T-helper 2 cell (primary cell): ENCODE measurements at places on chromosomes 7 and 10.

DNA sequence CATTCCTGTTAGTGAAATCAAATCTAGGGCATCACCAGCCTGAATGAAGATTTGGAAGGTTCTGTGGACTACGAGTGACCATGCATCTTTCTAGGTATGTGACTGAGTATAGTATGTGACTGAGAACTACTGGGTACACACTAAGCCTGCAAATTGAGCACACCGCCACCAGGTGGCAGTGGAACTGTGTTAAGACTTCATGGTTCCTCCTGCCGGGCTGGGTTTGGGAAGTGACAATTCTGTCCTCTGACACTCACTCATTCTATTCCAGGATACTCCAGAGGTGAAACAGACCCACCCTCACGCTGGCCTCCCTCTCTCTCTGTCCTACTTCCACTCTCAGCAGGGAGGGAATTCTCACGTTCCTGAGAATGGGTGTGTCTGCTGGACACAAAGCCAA, 84.0 kb upstream of the TMEM248 start:
- no peak for DNase-seq

- DNase-seq = no peak
Observed at GRCh38 chr10:26243351-26243720, 26.8 kb downstream of the GAD2 start.

DNA sequence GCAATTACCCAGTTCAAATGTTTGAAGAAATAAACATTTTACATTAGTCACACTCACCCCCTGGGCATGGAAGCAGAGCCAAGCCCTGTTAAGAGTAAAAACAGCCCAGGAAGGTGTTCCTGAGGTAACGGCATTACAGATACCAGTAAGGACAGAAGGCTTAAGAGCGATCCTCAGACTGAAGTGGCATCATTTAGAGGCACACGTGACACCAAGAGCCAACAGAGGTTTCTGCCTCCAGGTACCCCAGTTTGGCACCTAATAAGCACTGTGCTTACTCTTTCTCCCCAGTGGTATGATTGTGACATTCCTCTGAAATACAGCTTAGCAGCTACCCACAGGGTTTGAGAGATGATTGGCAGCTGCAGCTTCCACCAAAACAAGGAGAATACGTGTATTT, 17.2 kb downstream of the MMS19 start:
- no peak for DNase-seq

GRCh38 chr7:95481271-95482165, 4.2 kb upstream of the ASB4 start:
- no peak for DNase-seq

- no peak for DNase-seq
Observed at GRCh38 chr10:112801748-112802147, 148.3 kb upstream of the TCF7L2 start.

DNA sequence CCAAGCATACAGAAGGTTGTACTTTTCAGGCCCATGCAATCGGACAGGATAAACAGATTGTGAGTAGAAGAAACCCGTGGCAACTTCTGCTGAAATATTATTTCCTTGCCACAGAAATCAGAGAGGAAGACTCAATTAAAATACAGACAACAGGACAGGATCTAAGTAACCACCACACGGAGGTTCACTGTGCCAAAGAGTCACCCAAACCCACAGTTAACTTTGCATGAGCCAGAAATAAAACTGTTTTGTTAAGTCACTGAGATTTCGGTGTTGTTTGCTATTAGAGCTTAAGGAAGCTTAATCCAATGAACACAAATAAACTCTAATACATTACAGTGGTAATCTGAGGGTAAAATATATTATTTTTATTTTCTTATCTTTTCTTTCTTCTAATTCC, 14.0 kb downstream of the PNPLA8 start:
- no peak for DNase-seq

DNA sequence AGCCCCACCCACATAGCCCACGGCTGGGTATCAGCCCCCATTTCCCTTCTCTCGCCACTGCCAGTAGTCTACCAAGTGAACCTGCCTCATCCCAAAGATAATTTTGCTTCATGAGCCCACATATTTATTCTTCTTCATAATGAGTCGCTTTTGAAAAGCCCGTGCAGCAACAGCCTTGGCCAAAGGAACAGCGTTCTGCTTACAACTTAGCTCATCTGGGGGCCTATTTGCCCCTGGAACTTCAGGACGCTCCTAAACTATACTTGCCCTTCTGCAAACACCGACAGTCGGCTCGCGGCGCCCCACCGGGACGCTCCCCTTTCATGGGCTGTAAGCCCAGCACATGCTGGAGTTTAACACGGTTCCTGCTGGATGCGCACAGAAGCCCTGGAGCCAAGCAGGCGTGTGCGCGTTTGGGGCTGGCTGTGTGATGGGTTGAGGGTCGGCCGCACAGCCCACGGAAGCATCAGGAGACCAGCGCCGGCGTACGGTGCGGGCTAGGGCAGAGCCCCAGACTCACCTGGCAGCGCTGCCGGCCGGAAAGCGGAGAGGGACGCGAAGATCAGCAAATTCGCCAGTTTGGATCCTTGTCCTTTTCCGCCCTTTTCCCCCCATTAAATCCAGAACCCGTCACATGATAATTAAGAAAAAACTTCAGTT, 370 bp downstream of the TMEM60 start:
- DNase-seq = no peak

DNA sequence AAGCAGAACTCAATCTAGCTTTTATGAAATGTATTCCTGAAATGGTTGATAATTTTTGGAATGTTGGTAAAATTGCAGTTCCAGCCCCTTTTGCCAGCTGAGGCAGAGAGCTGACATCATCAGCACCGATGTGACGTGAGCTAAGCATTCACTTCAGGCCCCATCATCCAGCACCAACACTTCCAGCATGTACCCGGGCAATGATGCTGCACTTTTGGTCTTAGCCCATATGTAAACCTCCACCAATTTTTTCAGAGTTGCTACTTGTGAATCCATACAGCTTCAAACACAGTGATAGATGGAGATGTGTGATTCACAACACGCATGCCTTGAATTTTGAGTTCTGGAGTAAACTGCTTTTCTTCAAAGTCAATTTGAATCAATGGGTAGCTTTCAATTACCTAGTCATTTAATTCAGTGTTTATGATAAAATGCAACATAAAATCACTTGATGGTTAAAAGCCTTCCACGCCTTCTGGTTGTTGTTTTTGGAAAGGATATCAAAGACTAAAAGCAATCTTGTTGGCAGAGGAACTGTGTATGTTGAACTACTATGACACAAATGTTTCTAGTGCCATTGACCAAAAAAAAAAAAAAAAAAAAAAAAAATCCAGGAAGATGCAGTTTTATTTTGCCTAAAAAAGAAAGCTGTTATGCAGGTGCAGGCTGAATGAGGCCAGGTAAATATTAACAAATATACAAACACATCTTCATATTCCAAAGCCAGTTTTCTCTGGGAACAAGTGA, 73.9 kb downstream of the NRP1 start:
- no peak for DNase-seq

DNA sequence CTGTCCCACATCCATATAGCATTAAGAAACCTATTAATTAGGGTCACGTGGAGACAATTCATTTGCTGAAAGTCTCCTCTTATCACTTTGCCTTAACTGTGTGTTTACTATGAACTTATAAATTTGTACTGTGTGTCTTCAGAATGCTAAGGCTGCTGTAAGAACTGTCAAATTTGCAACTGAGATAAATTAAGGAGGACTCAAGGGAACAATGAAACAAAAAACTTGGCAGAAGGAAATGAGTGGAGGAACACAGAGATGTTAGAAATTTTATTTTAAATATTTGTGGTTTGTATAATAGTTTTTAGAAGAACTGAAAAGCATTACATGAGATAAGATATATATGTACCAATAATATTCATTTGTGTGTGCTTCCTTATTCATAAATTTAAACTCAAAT, 1005.3 kb upstream of the SORCS1 start:
- no peak for DNase-seq

DNA sequence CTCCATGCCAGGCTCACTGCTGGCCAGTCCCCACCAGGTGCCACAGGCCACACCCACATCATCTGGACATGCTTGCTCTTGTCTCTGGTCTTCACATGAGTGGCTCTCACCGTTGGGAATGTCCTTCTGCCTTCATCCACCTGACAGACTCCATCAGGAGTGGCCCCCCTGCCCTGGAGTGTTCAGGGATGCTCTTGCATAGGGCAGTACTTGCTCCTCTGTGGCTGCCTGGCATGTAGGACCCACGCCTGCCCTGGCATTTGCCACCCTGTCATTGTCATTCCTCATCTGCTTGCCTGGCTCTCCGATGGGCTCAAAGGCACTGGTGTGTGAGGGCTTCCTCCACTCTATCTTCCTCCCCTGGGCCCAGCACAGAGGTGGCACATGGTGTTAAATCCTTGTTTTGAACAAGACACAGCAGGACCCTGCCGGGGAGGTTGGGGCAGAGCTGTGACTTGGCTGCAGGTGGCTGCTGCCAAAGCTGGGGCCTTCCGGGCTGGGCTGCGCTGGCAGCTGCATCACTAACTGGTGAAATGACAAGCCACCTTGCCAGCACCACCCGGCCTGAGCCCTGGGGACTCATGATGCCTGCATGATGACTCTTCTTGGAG, 1.8 kb downstream of the SH2D4B start:
- no peak for DNase-seq

GRCh38 chr7:46230298-46230989, 309.4 kb upstream of the IGFBP3 start:
- no peak for DNase-seq

- no peak for DNase-seq
Observed at GRCh38 chr7:137656227-137656849, 190.4 kb downstream of the DGKI start.

GRCh38 chr10:30238836-30239235, 110.2 kb downstream of the MTPAP start:
- no peak for DNase-seq

- no peak for DNase-seq
Observed at GRCh38 chr7:108282427-108282996, 152.4 kb upstream of the LAMB4 start.

GRCh38 chr7:157854066-157854891, 517.5 kb downstream of the DNAJB6 start:
- no peak for DNase-seq

- no peak for DNase-seq
Observed at GRCh38 chr7:141534757-141535737, 16.2 kb upstream of the AGK start.

GRCh38 chr7:125606671-125607070, 677.0 kb upstream of the POT1 start:
- no peak for DNase-seq

GRCh38 chr10:17817316-17817715, 8.2 kb downstream of the MRC1 start:
- DNase-seq = no peak

DNA sequence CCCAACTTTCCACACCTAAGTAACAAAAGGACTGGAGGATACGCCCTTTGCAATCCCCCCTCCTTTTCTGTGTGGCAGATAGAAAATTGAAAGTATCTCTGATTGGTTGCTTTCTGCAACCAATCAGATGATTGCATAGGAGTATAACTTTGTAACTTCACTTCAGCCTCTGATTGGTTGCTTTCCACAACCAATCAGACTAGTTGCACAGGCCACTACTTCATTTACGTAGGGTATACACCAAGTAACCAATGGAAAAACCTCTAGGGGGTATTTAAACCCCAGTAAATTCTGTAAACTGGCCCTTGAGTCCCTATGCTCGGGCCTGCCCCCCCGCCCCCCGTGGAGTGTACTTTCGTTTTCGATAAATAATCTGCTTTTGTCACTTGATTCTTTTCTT, 1080.4 kb downstream of the CNTNAP2 start:
- no peak for DNase-seq

DNA sequence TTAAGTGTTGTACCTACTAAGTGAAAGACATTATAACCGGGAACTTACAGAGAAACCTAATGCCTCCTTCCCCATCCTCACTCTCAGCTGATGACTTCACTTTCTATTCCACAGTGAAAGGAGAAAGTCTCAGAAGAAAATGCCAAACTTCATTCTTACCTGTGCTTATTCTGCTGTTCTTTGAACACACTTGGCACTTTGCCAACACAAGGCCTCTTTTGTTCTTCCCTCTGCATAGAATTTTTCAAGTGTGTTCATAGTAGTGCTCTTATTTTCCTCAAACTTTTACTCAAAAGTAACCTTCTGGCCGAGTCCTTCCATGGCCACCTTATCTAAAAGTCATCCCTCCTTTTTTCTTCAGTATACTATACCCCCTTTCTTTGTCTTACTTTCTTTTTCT, 59.4 kb upstream of the ETV1 start:
- DNase-seq = no peak

DNA sequence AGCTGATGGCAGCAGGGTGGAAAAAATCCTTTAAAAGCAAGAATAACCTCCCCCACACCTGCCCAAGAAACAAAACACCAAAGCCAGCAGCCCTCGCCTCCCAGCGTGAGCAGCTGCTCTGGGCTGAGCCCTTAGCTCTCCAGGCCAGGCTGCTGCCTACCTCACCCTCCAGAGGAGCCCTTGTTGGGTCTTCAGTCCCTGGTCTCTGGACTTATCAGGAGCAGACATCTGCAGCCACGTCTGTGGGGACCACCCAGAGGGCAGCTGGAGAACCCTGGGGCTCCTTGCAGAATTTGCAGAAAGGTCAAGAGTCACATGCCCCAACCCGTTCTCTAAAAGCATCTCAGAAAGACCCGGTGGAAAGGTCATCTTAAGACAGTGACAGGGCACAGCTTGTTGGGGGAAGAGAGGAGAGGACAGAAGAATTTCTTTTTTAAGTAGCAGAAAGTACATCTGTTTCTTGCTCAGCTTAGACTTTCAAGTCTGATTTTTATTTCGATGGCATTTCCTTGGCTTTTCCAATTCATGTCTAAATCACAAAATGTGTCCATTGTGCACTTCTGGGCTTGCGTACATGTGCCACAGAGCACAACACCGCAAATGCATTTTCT, 425.7 kb upstream of the NFE2L3 start:
- no peak for DNase-seq

DNA sequence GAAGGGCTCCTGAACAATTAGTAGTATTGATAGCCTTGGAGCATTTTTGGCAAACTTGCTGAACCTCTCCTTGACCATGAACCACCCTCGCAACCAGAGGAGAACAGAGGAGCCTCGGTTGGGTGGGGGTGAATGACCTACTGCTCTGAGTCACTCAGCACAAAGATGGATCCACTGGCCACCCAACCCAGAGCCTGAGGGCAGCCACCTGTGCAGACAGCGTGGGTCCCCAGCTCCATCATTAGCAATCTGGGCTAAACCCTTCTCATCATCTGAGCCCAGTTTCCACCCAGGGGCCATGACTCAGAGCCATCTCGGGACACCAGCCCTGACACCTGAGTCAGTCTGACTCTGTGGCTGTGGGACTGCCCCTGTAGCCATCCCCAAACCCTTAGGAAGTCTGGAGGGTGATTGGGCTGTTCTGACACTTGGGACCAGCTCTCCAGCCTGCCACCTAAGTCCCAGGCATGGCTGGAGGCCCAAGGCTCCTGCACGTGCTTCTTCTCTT, 171.8 kb upstream of the GPR26 start:
- DNase-seq = no peak
